ENCODE measurements at places on chromosomes 13 and 19. TPM values are rescaled to one million over a fixed set of nuclear protein-coding genes. Genes with fewer than 3 reads are reported as not detected.

The OR10H1 gene
- total RNA-seq = not detected

DNA sequence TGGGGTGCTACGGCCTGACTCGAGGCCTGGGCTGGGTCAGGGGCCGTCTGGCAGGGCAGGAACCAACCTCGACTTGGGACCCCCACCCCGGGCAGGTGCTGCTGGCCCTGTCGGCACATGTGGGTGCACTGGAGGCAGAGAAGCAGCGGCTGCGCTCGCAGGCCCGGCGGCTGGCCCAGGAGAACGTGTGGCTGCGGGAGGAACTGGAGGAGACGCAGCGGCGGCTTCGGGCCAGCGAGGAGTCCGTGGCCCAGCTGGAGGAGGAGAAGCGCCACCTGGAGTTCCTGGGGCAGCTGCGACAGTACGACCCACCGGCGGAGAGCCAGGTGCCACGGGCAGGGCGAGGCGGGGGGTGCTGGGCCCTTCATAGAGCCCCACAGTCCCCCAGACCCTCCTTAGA is 5.9 kb downstream of the KLC3 start:
- DNase-seq = no peak
- H3K27ac ChIP-seq = no peak overlapping the region
- H3K4me3 ChIP-seq = no peak overlapping the region
- H3K4me1 ChIP-seq = no peaks in the 10 kb centered on the region
- no peaks in the 10 kb centered on the region for H3K36me3 ChIP-seq

GRCh38 chr13:79447741-79448140 is 33.2 kb upstream of the NDFIP2 start:
- no peaks in the 10 kb centered on the region for H3K36me3 ChIP-seq
- no peaks in the 10 kb centered on the region for H3K27me3 ChIP-seq
- no peak overlapping the region for H3K4me3 ChIP-seq
- no peak overlapping the region for H3K27ac ChIP-seq
- H3K4me1 ChIP-seq = peaks cover under 1% of the 10 kb centered on the region
- no peak for DNase-seq

The ZNF525 gene
- 12.2 TPM for total RNA-seq

GRCh38 chr13:102651392-102651791 is 43.5 kb downstream of the METTL21C start:
- H3K27me3 ChIP-seq = no peaks in the 10 kb centered on the region
- no peak overlapping the region for H3K4me3 ChIP-seq
- H3K36me3 ChIP-seq = no peaks in the 10 kb centered on the region
- H3K27ac ChIP-seq = peak overlapping the region; percentile 47
- DNase-seq = peak; percentile 7

- H3K27ac ChIP-seq = no peak overlapping the region
- H3K27me3 ChIP-seq = no peaks in the 10 kb centered on the region
- no peak overlapping the region for H3K4me3 ChIP-seq
- DNase-seq = no peak
- H3K36me3 ChIP-seq = no peaks in the 10 kb centered on the region
Observed at GRCh38 chr13:36630181-36630803, 43.5 kb upstream of the SERTM1 start.

DNA sequence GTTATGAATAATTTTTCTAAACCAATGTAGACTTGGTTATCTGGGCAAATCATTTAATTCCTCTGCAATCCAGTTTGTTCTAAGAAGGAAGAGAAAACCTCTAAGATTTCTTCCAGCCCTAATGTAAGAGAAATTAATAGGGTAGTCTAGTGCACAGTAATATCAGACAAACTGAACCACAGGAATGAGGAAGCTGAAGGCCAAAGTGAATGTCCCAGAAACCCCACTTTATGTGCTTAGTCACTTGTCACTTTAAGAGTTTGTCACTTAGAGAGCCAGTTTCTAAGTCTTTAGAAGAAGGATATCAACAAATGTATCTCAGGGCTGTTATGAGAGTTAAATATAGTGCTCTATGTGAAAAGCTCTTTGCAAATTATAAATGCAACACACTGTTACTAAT is 750.6 kb downstream of the DIAPH3 start:
- no peaks in the 10 kb centered on the region for H3K27me3 ChIP-seq
- no peaks in the 10 kb centered on the region for H3K36me3 ChIP-seq
- DNase-seq = no peak

The SOX1 gene
- total RNA-seq = not detected

DNA sequence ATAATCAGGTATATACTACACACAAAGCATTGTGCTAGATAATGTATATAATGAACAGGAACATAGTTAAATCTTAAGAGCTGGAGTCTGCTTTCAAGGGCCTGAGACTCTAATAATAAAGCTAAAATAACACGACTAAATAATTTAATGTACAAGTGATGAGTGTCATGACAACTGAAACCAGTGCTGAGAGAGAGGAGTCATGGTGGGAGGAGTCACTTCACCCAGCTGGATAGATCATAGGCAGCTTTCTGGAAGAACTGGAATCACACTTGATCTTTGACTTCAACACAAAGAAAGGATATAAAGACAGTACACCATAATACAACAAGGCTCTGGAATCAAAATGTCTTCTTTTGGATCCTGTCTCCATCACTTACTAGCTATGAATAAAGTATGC is 7.1 kb downstream of the RBM26 start:
- no peak for DNase-seq
- peaks cover 21% of the 10 kb centered on the region for H3K4me1 ChIP-seq
- no peak overlapping the region for H3K4me3 ChIP-seq
- H3K27me3 ChIP-seq = no peaks in the 10 kb centered on the region

DNA sequence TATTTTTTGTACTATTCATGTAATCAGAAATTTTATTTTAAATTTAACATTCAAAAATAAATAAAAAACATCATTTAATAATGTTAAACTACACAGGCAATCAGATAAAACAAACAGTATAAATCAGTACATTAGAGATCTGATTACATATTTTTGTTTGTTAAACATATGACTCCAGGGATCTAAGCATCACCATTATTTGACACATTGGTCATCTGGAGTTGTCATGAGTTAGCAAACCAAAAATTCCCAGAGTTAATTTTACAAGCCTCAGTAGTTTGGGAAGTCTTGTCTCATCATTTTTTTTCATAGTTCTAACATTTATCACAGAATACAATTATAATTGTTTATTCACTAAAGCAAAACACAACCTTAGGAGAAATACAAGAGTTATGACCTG is 770.8 kb upstream of the SLITRK6 start:
- no peak for DNase-seq
- H3K36me3 ChIP-seq = no peaks in the 10 kb centered on the region
- H3K27ac ChIP-seq = no peak overlapping the region
- no peaks in the 10 kb centered on the region for H3K27me3 ChIP-seq
- no peak overlapping the region for H3K4me3 ChIP-seq

The RNF113B gene
- total RNA-seq = not detected

DNA sequence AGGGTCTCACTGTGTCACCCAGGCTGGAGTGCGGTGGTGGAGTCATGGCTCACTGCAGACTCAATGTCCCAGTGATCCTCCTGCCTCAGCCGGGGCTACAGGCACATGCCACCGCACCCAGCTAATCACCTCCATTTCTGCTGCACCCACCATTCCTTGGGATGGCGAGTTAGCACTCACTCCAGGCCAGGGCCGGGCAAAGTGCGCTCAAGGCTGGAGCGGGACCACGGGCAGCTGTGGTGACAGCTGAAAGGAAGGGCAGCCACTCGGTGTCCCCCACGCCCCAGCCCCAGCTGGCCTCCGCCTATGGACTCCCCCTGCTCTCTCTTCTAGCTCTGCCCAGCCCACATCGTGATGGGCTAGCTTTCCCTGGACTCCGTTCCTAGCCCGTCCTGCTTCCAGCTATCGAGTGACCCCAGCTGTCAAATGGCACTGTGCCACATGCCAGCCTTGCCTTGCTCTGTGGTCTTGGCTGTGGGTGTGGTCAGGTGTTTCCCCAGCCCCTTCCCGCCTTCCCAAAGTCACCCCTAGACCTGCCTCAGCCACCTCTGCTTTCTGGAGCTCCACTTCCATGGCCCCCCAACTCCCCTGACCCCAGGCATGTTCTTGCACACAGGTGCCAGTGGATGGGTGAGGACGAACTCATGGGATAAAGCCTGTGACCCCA is 4.1 kb downstream of the MICOS13 start:
- H3K27me3 ChIP-seq = no peaks in the 10 kb centered on the region
- H3K27ac ChIP-seq = no peak overlapping the region
- DNase-seq = no peak
- H3K4me3 ChIP-seq = no peak overlapping the region
- H3K36me3 ChIP-seq = no peaks in the 10 kb centered on the region
- H3K4me1 ChIP-seq = no peaks in the 10 kb centered on the region

DNA sequence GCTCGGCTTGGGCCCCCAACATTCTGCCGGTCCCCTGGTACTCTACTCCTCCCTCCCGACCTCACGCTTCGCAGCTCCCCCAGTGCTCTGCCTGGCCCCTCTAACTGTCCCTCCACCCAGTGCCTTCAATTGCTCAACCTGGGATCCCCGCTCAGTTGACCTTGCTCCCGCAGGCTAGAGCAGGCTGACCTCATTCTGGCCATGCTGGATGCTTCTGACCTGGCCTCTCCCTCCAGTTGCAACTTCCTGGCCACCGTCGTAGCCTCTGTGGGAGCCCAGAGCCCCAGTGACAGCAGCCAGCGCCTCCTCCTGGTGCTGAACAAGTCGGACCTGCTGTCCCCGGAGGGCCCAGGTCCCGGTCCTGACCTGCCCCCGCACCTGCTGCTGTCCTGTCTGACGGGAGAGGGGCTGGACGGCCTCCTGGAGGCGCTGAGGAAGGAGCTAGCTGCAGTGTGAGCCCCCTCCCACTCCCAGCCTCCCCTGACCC is 3.6 kb downstream of the GTPBP3 start:
- H3K4me1 ChIP-seq = peaks cover 3% of the 10 kb centered on the region
- H3K27ac ChIP-seq = no peak overlapping the region
- H3K36me3 ChIP-seq = no peaks in the 10 kb centered on the region
- H3K4me3 ChIP-seq = no peak overlapping the region
- DNase-seq = no peak

The WDR88 gene
- total RNA-seq = not detected

The KIR2DL4 gene
- not detected for total RNA-seq

GRCh38 chr19:47687906-47688305 is 25.3 kb upstream of the EHD2 start:
- H3K27ac ChIP-seq = no peak overlapping the region
- H3K4me1 ChIP-seq = no peaks in the 10 kb centered on the region
- no peak overlapping the region for H3K4me3 ChIP-seq

GRCh38 chr13:48431431-48431830 is 18.5 kb upstream of the LPAR6 start:
- no peaks in the 10 kb centered on the region for H3K36me3 ChIP-seq
- no peaks in the 10 kb centered on the region for H3K4me1 ChIP-seq
- H3K27me3 ChIP-seq = no peaks in the 10 kb centered on the region
- no peak for DNase-seq

GRCh38 chr13:99033814-99034213 is 56.0 kb upstream of the DOCK9 start:
- H3K4me3 ChIP-seq = no peak overlapping the region
- H3K27me3 ChIP-seq = no peaks in the 10 kb centered on the region
- no peaks in the 10 kb centered on the region for H3K4me1 ChIP-seq
- H3K36me3 ChIP-seq = no peaks in the 10 kb centered on the region
- peak; percentile 47 for DNase-seq

- DNase-seq = peak; percentile 77
- H3K36me3 ChIP-seq = no peaks in the 10 kb centered on the region
- no peaks in the 10 kb centered on the region for H3K4me1 ChIP-seq
- no peaks in the 10 kb centered on the region for H3K27me3 ChIP-seq
- no peak overlapping the region for H3K27ac ChIP-seq
- H3K4me3 ChIP-seq = no peak overlapping the region
Observed at GRCh38 chr19:14347999-14348889, 33.0 kb upstream of the ADGRE5 start.

- H3K4me1 ChIP-seq = no peaks in the 10 kb centered on the region
- H3K4me3 ChIP-seq = no peak overlapping the region
- H3K36me3 ChIP-seq = no peaks in the 10 kb centered on the region
- no peak overlapping the region for H3K27ac ChIP-seq
Observed at GRCh38 chr13:52701728-52702465, 37.7 kb downstream of the CNMD start.

The TMIGD2 gene
- total RNA-seq = not detected

DNA sequence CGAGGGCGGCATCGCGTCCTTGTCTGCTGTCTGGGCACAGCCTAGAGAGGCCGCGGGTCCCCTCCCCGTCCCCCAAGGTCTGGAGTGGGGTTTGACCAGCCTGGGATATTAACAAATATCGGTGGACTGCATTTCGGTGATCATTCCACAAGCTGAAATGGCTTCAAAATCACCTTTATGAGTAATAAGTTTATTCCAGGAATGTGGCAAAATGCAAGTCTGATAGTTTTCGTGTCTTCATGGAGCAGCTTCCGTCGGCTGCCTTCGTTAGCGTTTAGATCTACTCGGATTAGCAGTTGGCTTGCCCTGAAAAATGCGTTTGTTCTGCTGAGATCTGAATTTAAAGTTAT is 1.1 kb upstream of the GJA3 start:
- H3K36me3 ChIP-seq = no peaks in the 10 kb centered on the region
- DNase-seq = no peak
- H3K4me3 ChIP-seq = no peak overlapping the region
- H3K27me3 ChIP-seq = peaks cover 50% of the 10 kb centered on the region
- H3K4me1 ChIP-seq = peaks cover 10% of the 10 kb centered on the region

- H3K4me1 ChIP-seq = peaks cover 22% of the 10 kb centered on the region
- H3K4me3 ChIP-seq = no peak overlapping the region
- no peaks in the 10 kb centered on the region for H3K36me3 ChIP-seq
- no peaks in the 10 kb centered on the region for H3K27me3 ChIP-seq
- peak overlapping the region; percentile 50 for H3K27ac ChIP-seq
- peak; percentile 68 for DNase-seq
Observed at GRCh38 chr19:1232652-1233072, 5.1 kb downstream of the CBARP start.

DNA sequence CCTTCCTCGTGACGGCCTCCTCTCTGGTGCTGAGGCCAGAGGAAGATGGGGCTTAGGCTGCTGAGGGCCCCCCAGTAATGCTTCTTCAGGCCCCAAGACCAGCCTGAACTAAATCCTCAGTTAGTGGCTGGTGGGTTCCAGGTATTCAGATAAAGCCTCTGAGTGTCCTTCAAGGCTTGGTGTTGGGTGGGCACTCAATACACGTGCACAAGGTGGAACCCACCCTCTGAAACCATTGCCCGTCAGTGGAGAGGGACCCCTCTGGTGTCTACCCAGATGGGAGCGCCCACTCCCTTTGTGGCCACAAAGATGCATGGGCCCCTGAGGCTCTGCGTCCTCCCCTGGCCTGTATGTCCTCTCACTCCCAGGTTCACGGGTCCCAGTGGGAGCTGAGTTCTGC is 79.0 kb downstream of the IER2 start:
- H3K4me1 ChIP-seq = no peaks in the 10 kb centered on the region
- no peak overlapping the region for H3K27ac ChIP-seq
- no peak for DNase-seq
- no peaks in the 10 kb centered on the region for H3K36me3 ChIP-seq
- no peak overlapping the region for H3K4me3 ChIP-seq

The ZNF177 gene
- 5.2 TPM for total RNA-seq

The CRX gene
- not detected for total RNA-seq

The ZNF793 gene
- 5.1 TPM for total RNA-seq

The ZNF850 gene
- total RNA-seq = 3.3 TPM

DNA sequence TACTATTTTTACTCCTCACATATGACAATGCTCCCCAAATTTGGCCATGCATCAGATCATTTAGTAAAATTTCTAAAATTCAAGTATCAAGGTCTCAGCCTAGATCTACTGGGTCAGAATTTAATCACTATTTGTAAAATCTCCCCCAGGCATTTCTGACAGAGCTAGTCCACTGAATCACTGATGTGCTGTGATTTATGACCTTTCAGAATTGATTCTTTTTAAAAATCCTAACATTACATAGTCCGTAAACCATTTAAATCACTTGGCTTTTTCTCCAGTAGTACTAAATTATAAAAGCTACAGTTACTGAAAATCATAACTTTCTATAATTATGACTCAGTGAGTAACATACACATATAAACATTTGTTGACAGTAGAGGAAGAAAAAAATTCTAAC is 92.8 kb upstream of the RAP2A start:
- H3K36me3 ChIP-seq = no peaks in the 10 kb centered on the region
- H3K27ac ChIP-seq = peak overlapping the region; percentile 77
- no peak overlapping the region for H3K4me3 ChIP-seq
- H3K4me1 ChIP-seq = peaks cover 12% of the 10 kb centered on the region

Data from hepatocyte (in vitro differentiated cells).